ENCODE measurements at places on chromosomes 7 and 10. TPM values are rescaled to one million over a fixed set of nuclear protein-coding genes. Genes with fewer than 3 reads are reported as not detected.

GRCh38 chr10:8327140-8327423, 272.6 kb downstream of the GATA3 start:
- no peak for DNase-seq

DNA sequence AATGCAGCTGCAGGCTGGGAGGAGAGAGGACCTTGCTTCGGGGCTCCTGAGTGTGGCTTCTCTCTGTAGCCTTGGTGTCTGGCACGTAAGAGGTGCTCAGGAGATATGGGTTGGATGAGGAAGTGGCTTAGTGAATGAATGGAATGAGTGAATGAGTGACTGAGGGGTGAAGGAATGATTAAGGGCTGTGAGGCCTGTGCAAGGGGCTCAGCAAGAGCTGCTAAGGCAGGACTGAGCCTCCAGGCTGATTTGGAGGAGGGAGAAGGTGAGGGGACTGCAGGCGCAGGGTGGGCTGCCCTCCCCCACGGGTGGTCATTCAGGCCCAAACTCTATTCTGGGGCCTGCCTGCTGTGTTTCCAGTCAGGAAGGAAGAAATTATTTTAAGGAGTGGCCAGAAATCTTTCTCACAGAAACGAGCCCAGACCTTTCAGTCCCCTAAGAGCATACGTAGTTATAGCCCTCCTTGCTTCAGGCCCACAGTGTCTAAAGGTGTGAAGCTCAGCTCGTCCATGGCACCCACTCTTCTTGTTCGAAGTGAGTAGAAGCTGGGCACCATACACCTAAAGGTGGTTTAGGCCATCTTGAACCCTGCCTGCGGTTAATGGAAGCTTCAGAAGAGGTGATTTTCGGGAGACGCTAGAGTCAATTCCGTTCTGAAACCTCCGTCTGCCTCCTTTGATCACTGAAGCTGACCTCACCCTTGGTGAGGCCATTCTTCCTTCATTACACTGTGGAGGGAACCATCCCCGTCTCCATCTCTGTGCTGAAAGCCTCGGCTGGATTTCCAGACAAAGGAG, 49.5 kb upstream of the SAMD8 start:
- no peak for DNase-seq

DNA sequence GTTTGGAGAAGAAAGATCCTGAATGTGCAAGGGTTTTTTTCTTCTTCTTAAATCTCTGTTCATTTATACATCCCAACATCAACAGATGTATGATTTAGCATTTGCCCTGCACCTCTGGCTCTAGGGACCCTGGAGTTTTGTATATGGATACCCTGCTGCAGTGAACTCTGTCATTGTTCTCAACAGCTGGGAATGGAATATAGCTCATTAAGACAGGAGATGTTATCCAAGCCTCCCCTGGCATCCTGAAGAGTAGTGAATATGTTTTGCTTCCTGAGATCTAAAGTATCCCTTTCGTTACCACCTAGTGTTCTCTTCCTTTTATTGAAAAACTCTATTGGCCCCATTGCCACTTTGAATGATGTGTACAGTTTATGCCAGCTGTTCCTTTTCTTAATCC, 275.9 kb downstream of the EXOC4 start:
- no peak for DNase-seq

- peak; percentile 89 for DNase-seq
Measured at GRCh38 chr10:119680050-119680449, 28.9 kb downstream of the BAG3 start.

Gene PNLIPRP2
- not detected for total RNA-seq

Gene CFAP58
- total RNA-seq, result 0.59 TPM

Gene ZNF736
- total RNA-seq, result 14.4 TPM

Measured in osteoblast (primary cell).